Islet precursor cell (in vitro differentiated cells): ENCODE measurements at places on chromosomes 5 and 9.

DNA sequence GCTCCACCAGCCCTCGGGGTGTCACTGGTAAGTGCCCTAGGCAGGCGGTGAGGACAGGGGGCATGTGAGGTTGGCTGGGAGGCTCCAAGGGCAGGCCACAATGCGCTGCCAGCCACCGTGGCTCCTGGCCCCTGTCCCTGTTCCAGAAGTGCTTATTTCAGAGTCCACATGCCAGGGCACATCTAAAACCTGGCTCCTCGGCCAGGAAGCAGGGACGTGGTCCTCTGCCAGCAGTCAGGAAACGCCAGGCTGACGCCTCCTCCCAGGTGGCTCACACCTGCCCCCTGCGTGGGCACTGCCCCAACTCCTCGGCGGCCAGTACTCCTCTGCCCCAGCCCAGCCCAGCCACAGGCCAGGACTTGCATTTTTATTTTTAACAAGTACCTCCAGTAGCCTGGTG, 68.5 kb downstream of the SECISBP2 start:
- no peak for DNase-seq

DNA sequence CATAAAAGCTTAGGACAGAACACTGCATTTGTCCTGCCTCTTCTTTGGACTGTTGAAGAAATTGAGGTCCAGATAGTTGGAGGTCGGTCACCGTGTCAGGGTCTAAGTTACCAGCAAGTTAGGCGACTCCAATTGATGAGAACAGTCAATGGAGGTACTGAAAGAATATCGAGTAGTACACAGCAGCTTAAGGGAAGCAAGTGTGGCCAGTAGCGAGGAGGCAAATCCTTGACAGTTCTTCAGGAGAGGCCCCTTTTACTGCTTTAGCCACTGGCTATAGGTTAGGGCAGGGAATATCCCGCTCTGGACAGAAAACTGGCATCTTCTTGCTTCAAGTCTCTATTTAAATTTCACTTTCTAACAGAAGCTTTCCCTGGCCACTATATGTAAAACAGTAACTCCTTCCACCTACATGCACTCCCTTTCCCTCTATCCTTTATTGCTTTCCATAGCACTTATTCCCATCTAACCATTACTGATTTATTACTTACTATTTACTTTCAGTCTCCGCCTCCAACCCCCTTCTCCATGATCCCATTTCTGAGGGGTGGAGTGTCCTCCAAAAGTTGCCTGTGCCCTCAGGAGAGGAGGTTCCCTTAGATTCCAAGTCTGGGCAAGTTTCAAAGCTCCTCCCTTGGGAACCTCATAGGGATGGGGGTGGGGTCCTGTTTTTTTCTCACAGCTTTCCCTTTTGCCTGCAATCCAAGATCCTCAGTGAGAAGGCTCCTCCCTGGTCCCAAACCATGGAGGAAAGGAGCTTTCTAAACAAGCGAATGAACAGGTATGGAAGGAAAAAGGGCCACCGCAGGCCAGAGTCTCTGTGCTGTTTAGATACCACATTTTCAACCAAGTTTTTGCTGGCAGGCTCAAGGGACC, 4.1 kb upstream of the PRDM6 start:
- DNase-seq, result no peak

DNA sequence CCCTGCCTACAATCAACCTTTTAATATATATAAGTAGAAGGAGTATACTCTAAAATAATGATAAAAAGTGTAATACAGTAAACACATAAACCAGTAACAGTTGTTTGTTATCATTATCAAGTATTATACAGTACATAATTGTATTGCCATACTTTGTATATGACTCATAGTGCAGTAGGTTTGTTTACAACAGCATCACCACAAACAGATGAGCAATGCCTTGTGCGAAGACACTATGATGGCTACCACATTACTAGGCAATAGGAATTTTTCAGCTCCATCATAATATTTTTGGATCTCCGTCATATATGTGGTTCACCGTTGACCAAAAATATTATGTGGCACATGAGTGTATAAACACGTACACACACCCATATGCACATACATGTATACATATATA, 69.7 kb upstream of the APC start:
- no peak for DNase-seq

GRCh38 chr5:57349214-57349613, 133.4 kb downstream of the ACTBL2 start:
- no peak for DNase-seq

- DNase-seq, result peak; percentile 54
Observed at GRCh38 chr9:134062461-134063087, 5.3 kb downstream of the BRD3 start.
